ENCODE measurements at places on chromosomes 13 and 19. TPM values are rescaled to one million over a fixed set of nuclear protein-coding genes. Genes with fewer than 3 reads are reported as not detected.

- H3K27ac ChIP-seq = no peak overlapping the region
- no peak overlapping the region for H3K4me3 ChIP-seq
- DNase-seq = no peak
- peaks cover 16% of the 10 kb centered on the region for H3K36me3 ChIP-seq
Measured at GRCh38 chr13:72774019-72774418, 7.7 kb downstream of the DIS3 start.

ATP5F1D gene
- total RNA-seq = 359 TPM

PGLYRP2 gene
- total RNA-seq = not detected

SGCG gene
- 0.29 TPM for total RNA-seq

- no peak overlapping the region for H3K4me3 ChIP-seq
- DNase-seq = no peak
- H3K4me1 ChIP-seq = no peaks in the 10 kb centered on the region
- no peaks in the 10 kb centered on the region for H3K36me3 ChIP-seq
Measured at GRCh38 chr13:34422956-34423355, 519.1 kb upstream of the NBEA start.

DNA sequence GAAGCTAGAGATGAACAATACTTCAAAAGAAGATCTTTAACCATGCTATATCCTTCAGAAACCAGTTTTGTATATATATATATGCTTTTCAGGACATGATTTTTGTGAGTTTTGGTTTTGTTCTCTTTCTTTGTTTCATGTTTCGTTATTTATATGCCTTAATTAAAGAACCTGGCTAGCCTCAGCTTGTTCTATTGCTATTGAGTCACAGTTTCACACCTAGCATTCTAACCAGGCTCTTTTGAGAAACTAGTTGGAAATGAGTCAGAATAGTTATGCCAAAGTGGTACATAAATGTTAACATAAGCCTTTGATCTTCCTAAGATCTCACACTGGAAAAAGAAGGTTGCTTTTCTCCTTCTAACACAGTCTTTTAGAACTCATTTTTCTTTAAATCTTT is 1925.2 kb downstream of the OLFM4 start:
- H3K27me3 ChIP-seq = no peaks in the 10 kb centered on the region
- no peak overlapping the region for H3K4me3 ChIP-seq
- DNase-seq = no peak
- no peaks in the 10 kb centered on the region for H3K4me1 ChIP-seq
- H3K27ac ChIP-seq = no peak overlapping the region

SRRM5 gene
- total RNA-seq = 0.42 TPM

GRCh38 chr19:45641274-45642105 is 2.3 kb upstream of the EML2 start:
- DNase-seq = peak; percentile 97
- peak overlapping the region; percentile 27 for H3K4me3 ChIP-seq
- H3K27ac ChIP-seq = peak overlapping the region; percentile 67

- H3K27me3 ChIP-seq = no peaks in the 10 kb centered on the region
- no peaks in the 10 kb centered on the region for H3K36me3 ChIP-seq
- H3K4me1 ChIP-seq = no peaks in the 10 kb centered on the region
Measured at GRCh38 chr13:103431856-103432255, 365.6 kb upstream of the SLC10A2 start.

UNC13A gene
- total RNA-seq = 0.29 TPM

ZNF486 gene
- total RNA-seq = 5.0 TPM

DNA sequence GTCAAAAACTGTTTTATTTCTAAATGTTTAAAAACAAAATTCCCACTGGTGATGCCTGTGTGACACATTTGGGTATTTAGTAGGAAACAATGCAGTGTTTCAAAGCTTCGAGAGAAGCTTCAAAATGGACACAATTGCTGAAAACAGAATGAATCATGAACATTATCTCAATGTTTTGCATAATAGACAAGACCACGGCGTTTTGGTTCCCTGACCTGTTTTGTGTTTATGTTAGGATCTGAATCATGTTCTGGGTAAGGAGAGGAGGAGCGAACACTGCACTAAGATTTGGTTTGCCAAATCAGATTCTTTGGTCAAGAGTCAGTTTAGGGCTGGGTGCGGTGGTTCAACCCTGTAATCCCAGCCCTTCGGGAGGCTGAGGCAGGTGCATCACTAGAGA is 42.2 kb downstream of the IFT88 start:
- no peak overlapping the region for H3K4me3 ChIP-seq
- no peaks in the 10 kb centered on the region for H3K4me1 ChIP-seq
- no peak overlapping the region for H3K27ac ChIP-seq
- no peak for DNase-seq
- H3K27me3 ChIP-seq = no peaks in the 10 kb centered on the region

- no peak overlapping the region for H3K4me3 ChIP-seq
- no peaks in the 10 kb centered on the region for H3K27me3 ChIP-seq
- no peak for DNase-seq
Measured at GRCh38 chr19:34327851-34328250, 37.1 kb upstream of the GPI start.

DNA sequence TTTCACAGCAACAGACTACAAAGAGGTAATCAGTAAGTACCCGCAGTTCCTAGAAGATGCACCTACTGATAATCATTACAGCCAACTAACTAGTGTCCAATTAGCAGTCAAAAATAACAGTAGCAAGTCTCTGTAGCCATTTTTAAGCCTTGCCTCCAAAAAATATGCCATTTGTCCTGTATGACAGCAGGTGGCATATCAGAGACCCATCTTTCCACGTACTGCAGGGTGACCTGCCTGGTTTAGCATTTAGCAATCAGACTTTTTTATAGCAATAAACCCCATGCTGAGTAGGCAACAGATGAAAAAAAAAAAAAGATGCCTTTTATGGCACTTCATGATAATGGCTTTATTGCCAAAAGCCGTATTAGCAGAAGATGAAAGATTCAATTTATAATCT is 155.3 kb upstream of the LSM14A start:
- no peak overlapping the region for H3K4me3 ChIP-seq
- no peaks in the 10 kb centered on the region for H3K4me1 ChIP-seq
- no peak overlapping the region for H3K27ac ChIP-seq
- no peaks in the 10 kb centered on the region for H3K36me3 ChIP-seq
- DNase-seq = no peak

- no peak for DNase-seq
- no peak overlapping the region for H3K4me3 ChIP-seq
- H3K27ac ChIP-seq = no peak overlapping the region
- no peaks in the 10 kb centered on the region for H3K4me1 ChIP-seq
Measured at GRCh38 chr19:5261156-5261890, 79.3 kb downstream of the PTPRS start.

GRCh38 chr19:39936622-39937021 is 2.2 kb upstream of the FCGBP start:
- H3K36me3 ChIP-seq = no peaks in the 10 kb centered on the region
- no peak overlapping the region for H3K4me3 ChIP-seq
- no peaks in the 10 kb centered on the region for H3K27me3 ChIP-seq
- peak overlapping the region; percentile 7 for H3K27ac ChIP-seq
- no peak for DNase-seq

DNA sequence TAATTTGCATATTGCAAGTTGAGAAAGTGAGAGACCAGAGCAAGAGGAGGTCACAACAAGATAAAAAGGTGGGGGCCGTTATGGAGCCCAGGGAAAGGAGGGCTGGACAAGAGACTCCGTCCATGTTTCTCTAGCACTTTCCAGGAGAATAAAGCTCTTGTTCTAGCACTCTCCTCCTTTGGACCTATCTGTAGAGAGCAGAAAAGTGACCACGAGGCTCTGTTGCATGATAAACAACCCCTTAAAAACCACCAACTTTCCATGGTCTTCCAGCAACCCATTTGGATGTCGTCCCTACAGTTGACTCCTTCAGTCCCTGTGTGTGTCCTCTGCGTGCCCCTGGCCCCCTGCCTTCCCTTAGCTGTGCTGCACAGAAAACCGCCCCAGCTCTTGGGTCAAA is 4.1 kb upstream of the ARL11 start:
- no peak for DNase-seq
- H3K4me1 ChIP-seq = peaks cover 3% of the 10 kb centered on the region
- no peaks in the 10 kb centered on the region for H3K27me3 ChIP-seq
- no peak overlapping the region for H3K4me3 ChIP-seq
- H3K27ac ChIP-seq = no peak overlapping the region

GRCh38 chr19:1309977-1310852 is 24.5 kb downstream of the EFNA2 start:
- no peaks in the 10 kb centered on the region for H3K27me3 ChIP-seq
- H3K36me3 ChIP-seq = no peaks in the 10 kb centered on the region
- H3K4me3 ChIP-seq = no peak overlapping the region
- no peak overlapping the region for H3K27ac ChIP-seq
- DNase-seq = no peak

DNA sequence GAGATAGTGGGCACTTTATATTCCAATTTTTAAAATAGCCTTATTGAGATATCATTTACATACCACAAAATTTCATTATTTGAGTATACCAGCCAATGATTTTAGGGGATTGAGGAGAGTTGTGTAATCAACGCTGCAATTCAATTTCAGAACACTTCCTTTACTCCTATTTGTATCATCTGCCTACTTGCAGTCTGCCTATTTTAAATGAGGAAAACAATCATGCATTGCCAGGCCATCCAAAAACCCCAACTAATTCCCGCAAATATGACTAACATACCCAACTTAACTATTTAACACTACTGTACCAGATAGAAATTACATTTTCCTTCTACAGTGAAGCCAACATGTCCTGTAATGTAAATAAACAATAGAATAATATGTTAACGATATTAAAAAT is 26.7 kb downstream of the CAB39L start:
- DNase-seq = no peak
- H3K36me3 ChIP-seq = no peaks in the 10 kb centered on the region
- H3K4me3 ChIP-seq = no peak overlapping the region
- no peaks in the 10 kb centered on the region for H3K27me3 ChIP-seq

GRCh38 chr13:57491318-57491717 is 140.2 kb upstream of the PCDH17 start:
- no peak overlapping the region for H3K27ac ChIP-seq
- no peak for DNase-seq
- H3K27me3 ChIP-seq = no peaks in the 10 kb centered on the region
- no peaks in the 10 kb centered on the region for H3K36me3 ChIP-seq
- no peak overlapping the region for H3K4me3 ChIP-seq
- no peaks in the 10 kb centered on the region for H3K4me1 ChIP-seq

SIAH3 gene
- not detected for total RNA-seq
